ENCODE measurements at places on chromosomes 2 and 18.

GRCh38 chr2:71905205-71905604 lies 242.5 kb downstream of the CYP26B1 start:
- DNase-seq: peak; percentile 64

DNA sequence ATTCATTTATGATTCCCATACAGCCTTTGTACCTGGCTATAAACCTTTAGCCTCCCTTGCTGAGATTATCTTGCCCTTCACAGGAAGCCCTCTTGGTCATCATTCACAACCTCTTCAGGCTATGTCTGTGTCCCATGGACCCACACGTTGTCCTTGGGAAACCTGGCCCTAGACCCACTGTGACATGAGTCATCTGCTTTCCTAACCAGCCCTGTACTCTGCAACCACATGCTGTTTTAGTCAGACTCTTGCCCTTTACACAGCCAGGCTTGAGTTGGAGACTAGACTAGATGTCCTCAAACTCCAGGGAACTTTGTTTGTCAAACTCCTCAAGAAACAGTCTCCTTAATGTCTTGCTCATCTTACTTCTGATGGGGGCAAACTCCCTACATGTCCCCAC lies 229.3 kb upstream of the ZSWIM2 start:
- peak; percentile 50 for DNase-seq

- DNase-seq: no peak
Measured at GRCh38 chr2:205032093-205032551, 486.8 kb downstream of the PARD3B start.

GRCh38 chr2:19540739-19541525 lies 182.5 kb upstream of the OSR1 start:
- DNase-seq: peak; percentile 94

Data from EL (cell line).